ENCODE measurements at places on chromosomes 12 and 14.
A peak's percentile ranks its signal among the peaks of the same experiment; 100 is the strongest.

DNA sequence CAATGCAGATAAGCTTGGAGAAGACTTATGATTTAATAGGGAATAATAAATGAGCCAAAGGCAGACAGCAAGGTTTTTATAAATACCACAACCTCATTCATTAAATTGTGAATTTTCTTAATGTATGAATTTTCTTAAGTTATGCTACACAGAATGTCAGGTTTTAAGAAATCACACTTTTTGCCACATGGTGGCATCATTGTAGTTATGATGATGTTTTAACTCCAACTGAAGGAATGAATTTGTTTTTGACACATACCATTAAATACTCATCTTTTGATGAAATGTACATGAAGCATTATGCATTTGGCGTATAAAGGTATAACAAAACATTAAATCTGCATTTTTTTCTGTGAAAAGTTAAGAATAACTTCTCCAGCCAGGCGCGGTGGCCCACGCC, 524.1 kb upstream of the FBXO33 start:
- no peak for DNase-seq

DNA sequence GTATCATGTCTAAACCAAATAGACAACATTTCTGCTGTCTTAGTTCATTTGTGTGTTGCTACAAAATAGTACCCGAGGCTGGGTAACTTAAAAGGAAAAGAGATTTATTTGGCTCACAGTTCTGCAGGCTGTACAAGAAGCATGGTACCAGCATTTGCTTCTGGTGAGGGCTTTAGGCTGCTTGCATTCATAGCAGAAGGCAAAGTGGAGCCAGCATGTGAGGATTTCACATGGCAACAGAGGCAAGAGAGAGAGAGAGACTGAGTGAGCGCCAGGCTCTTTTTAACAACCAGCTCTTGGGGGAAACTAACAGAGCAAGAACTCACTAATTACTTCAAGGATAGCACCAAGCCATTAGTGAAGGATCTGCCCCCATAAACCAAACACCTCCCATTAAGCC, 271.4 kb upstream of the SRRM4 start:
- no peak for DNase-seq

DNA sequence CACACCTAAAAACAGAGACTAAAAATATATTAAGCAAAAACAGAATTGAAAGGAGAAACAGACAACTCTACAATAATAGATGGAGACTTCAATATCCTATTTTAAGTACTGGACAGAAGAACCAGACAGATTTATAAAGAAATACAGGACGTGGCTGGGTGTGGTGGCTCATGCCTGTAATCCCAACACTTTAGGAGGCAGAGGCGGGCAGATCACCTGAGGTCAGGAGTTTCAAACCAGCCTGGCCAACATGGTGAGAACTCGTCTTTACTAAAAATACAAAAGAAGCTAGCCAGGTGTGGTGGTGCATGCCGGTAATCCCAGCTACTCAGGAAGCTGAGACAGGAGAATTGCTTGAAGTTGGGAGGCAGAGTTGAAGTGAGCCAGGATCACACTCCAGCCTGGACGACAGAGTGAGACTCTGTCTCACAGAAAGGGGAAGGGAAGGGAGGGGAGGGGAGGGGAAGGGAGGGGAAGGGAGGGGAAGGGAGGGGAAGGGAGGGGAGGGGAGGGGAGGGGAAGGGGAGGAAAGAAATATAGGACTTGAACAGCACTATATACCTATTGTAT, 53.0 kb downstream of the CDK17 start:
- DNase-seq: no peak

GRCh38 chr14:75041613-75042012, 9.7 kb downstream of the MLH3 start:
- no peak for DNase-seq

- no peak for DNase-seq
These were observed 334.2 kb upstream of the RPL10L start for GRCh38 chr14:46985529-46986380.

GRCh38 chr12:3247629-3248161, 170.5 kb downstream of the TSPAN9 start:
- no peak for DNase-seq

- DNase-seq: no peak
These were observed 486.2 kb downstream of the VRK1 start for GRCh38 chr14:97283426-97283825.

DNA sequence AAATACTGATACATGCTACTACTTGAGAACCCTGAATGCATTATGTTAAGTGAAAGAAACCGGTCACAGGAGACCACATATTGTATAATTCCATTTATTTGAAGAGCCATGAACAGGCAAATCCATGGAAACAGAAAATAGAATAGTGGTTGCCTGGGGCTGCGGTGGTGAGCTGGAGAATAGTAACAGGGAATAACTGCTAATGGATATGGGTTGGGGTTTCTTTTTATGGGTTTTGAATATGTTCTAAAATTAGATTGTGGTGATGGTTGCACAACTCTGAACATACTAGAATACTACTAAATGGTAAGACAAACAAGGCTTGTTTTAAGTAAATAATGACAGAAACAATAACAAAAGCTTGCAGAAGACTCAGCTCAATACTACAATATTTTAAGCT, 293.0 kb downstream of the BTG1 start:
- DNase-seq: no peak

DNA sequence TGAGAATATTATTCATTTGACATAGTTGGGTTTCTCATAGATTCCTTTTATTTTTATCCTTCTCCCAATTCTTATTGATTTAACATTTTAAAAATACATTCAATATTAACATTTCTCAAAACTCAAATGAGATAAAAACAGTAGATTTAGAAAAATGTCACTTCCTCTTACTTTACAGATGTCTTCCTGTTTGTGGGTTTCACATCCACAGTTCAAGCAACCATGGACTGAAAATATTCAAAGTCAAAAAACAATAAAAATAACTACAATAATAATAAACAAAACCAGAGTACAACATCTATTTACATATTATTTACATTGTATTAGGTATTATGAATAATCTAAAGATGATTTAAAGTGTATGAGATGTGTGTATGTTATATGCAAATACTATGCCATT, 111.3 kb upstream of the SLC16A7 start:
- no peak for DNase-seq

GRCh38 chr12:59637692-59638070, 41.9 kb downstream of the SLC16A7 start:
- no peak for DNase-seq

GRCh38 chr12:129911428-129912049, 7.7 kb upstream of the TMEM132D start:
- DNase-seq: no peak

GRCh38 chr14:23612354-23612732, 23.8 kb upstream of the DHRS2 start:
- DNase-seq: no peak

- DNase-seq: no peak
These were observed 418.7 kb downstream of the NPAS3 start for GRCh38 chr14:33357225-33358010.

DNA sequence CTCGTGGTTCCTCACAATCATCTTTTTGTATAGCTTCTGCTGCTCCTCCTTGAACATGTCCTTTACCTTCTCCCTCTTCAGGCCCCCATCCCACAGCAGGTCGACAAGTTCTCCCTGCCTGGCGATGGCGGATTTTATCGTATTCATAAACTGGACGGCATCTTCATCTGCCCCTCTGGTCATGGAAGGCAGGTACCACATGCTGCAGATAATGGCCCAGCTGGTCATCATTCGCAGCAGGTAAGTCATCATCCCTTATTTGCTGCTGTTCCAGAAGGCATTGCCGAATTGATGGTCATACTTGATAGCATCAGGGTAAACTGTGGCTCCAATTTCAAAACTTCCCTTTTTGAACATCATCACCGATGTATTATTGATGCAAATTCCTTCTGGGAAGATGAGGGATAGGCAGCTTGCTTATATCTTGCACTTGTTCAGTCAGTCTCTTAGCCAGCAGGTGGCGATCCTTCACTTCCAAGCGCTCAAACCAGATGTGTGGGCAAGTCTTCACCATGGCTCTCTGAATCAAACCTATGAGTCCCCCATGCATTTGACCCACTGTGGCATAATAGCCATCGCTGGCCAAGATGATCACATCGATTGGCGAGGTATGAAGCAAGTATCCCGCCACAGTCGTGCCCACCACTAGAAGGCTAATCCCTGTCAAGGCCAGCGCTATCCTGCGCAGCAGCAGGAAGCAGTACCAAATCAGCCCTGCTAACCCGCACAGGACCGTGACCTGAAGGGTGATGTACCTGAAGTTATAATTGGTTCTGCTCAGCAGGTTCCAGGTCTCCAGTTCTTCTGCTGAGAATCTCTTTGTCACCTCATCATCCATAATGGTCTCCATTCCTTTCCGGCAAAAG, 381.5 kb upstream of the STXBP6 start:
- DNase-seq: no peak

DNA sequence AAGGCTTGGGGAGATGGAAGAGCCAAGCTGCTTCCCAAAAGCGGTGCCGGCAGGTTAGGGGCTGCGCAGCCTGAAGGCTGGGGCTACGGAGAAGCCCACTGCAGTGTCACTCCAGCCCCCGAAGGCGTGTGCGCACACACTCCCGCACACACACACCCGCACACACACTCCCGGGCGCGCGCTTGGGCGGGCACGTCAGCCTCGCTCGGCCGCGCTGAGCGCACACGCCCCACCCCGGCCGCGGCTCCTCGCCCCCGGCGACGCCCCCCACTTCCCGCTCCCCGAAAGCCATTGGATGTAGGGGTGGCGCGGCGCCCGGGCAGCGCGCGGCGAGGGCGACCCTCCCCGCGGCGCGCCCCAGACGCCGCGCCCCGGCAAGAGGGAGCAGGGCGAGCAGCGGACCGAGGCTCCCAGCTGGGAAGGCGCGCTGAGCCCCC, at the start of gene KCNK10:
Gene KCNK10 (minus strand): TSS at position 184 of the 437 bp plus-strand sequence. CDS start 471 bp downstream, outside the sequence.
- DNase-seq: no peak

DNA sequence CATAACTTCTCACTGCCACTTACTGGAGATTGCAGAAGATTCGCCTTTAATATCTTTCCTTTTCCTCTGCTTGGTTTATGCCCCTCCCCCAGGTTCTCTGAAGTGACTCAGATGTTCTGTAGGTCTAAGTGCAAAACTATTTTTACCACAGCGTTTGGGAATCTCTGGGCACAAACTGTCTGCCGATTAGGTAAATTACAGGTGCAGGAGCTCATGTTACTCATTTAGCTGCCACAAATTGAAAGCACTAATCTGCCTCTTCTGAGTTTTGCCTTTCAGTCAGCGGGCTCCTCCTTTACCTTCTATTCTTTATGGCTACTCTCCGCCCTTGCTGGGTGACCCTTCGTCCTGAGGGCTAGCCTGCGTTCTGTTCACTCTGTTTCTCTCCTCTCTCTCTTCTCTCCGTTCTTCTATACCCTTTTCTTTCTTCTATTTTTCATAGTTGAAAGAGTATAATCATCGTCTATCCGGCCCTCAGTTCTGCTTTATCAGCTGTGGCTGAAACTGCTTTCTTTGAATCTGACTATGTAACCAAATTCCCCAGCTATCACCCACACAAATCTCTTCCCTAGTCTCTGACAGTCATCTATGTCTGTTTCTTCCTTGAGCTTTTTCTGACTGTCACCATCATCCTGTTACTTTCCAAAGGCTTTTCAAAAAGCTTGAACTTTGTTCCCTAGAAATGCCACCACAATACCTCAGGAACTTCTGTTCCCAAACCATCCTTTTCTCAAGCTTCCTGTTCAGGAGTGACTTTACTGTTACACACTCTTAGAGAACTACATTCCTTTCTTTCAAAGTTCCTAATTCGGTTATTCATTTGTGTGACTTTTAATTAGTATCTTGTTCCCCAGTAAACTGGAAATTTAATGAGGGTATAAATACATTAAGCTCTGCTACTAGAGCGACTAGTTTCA, 4.3 kb upstream of the MYF6 start:
- DNase-seq: no peak

- no peak for DNase-seq
These were observed 19.1 kb downstream of the VASH1 start for GRCh38 chr14:76780360-76780759.

- no peak for DNase-seq
These were observed 39.6 kb downstream of the TEAD4 start for GRCh38 chr12:2998789-2999264.

DNA sequence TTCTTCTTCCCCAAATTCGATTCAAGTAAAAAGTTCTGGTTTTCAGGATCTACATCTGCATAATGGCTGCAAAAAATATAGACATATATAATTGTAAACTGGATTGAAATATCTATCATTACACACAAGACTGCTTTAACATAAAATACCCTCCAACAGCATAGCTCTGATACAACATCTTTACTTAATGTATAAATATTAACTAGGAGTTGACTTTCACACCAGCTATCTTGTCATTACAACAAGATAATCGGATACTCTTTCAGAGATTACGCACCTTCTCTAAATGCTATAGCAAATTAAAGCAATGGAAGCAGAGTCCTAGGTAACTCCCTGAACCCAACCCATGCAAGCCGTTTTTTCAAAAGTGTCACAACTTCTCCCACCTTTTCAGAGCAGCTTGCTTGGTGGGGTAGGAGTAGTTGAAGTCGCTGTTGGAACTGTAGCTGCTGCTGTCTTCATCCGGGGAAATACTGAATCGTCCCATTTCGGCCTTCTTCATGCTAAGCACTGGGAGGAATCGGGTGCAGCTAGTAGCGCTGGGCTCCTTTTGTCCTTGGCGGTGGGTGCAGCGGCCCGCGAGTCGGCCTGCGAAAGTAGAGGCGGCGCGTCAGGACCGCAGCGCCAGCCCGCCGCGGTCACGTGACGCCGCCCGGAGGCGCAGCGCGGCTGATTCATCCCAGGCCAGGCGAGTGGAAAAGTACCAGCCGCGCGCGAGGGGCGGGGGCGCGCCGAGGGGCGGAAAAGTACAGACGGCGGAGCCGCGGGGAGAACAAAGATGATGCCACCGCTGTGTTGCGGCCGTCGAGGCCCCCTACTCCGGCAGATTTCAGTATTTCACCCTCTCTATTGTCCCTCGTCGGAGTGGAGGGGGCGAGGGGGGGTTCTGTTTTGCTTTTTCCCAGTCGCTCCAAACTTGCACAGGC, 1.5 kb downstream of the SLC38A2 start:
- DNase-seq: peak; percentile 88

- DNase-seq: no peak
These were observed 82.7 kb downstream of the LGMN start for GRCh38 chr14:92665661-92666110.

DNA sequence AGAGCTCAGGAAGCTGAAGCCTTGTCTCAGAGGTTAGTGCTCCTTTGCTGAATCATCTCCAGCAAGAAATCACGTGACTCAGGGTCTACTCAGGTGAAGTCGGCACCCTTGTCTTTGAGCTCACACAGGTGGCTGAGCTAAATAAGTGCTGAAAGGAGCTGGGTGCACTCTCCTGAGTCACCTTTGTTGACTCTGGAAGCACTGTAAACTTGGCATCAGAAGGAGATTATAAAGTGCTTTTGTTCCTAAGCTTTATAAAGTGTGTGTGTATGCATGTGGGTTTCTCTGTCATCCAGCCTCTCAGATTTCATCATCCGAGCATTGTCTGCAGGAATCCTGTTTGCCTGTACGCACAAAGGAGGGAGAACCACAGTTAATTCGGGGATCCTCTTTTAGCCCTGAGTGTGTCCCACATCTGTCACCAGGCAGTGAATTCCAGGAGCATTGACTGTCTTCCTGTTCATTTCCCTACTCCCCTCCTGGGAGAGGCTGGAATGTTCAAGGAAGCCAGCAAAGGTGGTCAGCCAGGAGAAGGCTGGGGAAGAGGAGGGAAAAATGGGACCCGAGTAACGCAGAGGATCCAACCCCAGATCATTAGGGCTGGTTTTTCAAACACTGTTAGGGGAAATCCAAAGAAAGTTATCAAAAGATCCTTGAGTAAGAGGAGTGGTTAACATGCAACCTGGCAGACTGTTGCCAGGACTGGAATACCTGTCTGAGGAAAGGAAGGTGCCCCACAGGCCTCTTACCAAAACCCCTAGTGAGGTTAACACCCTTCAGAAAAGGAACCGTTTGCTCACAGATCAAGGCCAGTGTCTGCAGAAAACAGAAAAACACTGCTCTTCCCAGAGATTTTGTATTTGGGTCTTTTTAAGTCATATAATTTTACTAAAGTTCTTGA, 157.5 kb upstream of the HIF1A start:
- DNase-seq: no peak
